ENCODE measurements at places on chromosomes 2 and 18.

- no peak for DNase-seq
Observed at GRCh38 chr2:160876765-160877164, 283.5 kb upstream of the TANK start.

GRCh38 chr18:10659594-10659993 lies 133.8 kb downstream of the NAPG start:
- no peak for DNase-seq

DNA sequence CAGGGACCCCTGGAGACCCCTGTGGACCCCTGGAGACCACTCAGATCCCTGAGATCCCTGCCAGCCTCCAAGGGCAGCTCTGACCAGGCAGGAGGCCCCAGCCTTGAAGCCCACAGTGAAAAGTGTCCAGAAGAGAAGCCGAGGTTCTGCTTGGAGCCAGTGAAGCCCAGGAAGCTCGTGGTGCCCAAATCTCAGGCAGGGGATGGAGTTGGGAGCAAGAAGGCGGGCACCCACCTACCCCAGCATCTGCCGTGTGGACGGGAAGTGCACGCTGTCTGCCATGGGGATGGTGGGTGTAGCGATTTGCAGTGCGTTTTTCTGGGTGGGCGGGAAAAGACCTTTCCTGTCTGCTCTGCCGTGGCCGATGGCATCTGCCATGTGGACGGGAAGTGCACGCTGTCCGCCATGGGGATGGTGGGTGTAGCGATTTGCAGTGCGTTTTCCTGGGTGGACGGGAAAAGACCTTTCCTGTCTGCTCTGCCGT lies 120.6 kb upstream of the CTDP1 start:
- DNase-seq, result no peak

DNA sequence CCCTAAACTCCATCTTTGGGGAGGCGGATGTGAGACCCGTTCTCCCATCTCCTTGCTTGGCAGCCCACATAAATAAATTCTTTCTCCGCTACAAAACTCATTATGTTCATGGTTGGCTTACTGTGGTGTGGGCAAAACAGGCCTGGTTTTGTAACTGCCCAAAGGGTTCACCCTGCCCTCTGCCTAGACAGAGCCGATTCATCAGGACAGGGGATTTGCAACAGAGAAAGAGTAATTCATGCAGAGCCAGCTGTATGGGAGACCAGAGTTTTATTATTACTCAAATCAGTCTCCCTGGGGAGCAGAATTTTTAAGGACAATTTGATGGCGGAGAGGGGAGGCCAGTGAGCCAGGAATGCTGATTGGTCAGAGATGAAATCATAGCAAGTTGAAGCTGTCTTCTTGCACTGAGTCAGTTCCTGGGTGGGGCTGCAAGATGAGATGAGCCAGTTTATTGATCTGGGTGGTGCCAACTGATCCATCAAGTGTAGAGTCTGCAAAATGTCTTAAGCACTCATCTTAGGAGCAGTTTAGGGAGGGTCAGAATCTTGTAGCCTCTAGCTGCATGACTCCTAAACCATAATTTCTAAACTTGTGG lies 8.4 kb upstream of the RNF125 start:
- no peak for DNase-seq

DNA sequence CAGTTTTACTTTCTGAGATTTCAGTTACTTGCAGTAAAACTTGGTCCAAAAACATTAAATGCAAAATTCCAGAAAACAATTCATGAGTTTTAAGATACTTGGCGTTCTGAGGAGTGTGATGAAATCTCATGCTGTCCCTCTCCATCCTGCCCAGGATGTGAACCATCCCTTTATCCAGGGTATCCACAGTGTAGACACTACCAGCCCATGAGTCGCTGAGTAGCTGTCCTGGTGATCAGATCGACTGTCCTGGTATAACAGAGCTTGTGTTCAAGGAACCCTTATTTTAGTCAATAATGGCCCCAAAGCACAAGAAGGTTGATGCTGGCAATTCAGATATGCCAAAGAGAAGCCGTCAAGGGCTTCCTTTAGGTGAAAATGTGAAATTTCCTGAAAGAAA lies 3.2 kb downstream of the SP100 start:
- DNase-seq, result no peak

GRCh38 chr18:31061945-31062344 lies 19.4 kb upstream of the DSC3 start:
- DNase-seq, result no peak

DNA sequence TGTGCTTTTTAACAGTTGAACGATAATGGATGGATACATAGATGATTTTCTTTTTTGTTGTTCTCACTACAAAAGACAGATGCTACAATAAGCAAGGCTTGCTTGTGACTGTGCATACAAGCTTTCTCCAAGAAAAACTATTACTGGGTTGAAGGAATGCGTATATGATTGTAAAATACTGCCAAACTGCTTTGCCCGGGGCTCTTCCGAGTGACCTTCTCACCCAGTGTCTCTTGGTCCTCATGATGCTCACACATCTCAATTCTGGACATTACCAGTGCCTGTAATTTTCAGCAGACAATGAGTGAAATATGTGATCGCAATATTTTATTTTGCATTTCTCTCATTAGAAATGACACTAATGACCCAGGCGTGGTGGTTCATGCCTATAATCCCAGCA lies 35.9 kb downstream of the INPP5D start:
- no peak for DNase-seq

DNA sequence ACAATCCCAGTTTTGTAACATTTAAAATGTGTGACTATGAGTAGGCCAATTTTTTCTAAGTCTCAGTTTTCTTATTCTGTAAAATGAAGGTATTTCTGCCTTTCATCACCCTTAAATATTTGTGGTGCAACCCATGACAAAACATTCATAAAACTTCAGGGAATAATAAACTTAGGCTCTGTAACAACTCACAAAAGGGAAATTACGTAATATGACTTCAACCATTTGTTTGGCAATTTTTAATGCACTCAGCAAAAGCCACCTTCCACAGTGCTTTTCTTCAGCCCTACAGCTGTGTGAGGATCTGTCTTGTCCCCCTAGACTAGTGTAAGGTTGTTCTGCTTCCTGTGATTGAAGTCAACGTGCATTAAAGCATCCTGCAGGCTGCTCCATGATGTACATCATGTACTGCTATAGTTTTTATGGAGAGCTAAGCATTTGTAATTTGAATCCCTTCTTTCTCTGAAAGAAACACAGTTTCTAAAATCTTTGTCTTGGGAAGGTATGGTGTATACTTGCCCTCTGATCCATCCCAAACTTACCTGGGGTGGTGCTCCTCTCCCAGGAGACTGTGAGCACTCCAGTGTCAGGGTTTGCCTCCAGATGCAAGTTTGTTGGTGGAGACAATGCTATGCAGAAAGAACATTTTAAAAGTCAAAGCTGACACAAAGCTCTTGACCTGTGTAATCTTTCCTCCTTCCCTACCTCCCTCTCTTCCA lies 39.1 kb downstream of the FN1 start:
- DNase-seq, result no peak

- DNase-seq, result no peak
Observed at GRCh38 chr2:15776629-15776919, 163.8 kb upstream of the MYCN start.

DNA sequence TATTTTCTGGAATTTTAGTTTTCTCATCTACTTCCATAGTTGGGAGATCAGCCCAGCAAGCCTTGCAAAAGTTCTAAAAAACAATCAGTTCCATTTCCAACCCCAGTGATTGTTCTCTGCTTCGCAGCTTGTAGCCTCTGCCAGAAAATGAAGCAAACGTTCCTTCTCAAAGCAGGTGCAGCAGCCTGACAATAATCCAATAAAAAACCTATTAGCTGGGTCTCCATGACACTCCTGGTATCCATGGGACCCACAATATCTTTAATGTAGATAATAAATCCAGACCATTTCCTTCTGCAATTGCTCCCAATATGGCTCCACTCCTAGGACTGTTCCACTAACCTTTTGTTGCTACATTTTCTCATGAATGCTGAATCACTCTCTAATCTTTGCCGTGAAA lies 140.8 kb upstream of the SETBP1 start:
- DNase-seq, result no peak

- DNase-seq, result no peak
Observed at GRCh38 chr2:17628349-17629261, 88.1 kb downstream of the VSNL1 start.

GRCh38 chr18:76989647-76990190 lies 142.9 kb downstream of the MBP start:
- DNase-seq, result no peak

GRCh38 chr18:56468396-56468795 lies 170.0 kb downstream of the TXNL1 start:
- no peak for DNase-seq

DNA sequence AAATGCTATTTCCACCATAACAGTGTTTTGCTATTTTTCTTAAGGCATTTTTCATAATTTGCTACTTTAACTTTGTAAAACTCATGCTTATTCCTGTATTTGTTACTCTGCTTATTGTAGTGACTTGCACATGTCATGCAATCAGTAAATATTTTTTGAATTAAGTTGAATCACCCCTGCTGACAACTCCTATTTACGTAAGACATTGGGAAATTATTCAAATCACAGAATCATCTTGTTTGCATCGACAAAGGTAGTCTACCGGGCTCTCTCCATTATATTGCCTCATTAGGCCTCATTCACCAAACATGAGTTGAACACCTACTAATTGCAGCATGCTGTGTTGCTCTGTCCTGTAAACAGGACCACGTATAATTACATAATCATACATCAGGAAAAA lies 478.5 kb upstream of the ZEB2 start:
- no peak for DNase-seq

GRCh38 chr2:229244975-229245374 lies 26.1 kb downstream of the PID1 start:
- no peak for DNase-seq

GRCh38 chr2:210072922-210073509 lies 70.6 kb downstream of the RPE start:
- DNase-seq, result no peak

- DNase-seq, result no peak
Observed at GRCh38 chr2:66522611-66523376, 87.9 kb downstream of the MEIS1 start.

DNA sequence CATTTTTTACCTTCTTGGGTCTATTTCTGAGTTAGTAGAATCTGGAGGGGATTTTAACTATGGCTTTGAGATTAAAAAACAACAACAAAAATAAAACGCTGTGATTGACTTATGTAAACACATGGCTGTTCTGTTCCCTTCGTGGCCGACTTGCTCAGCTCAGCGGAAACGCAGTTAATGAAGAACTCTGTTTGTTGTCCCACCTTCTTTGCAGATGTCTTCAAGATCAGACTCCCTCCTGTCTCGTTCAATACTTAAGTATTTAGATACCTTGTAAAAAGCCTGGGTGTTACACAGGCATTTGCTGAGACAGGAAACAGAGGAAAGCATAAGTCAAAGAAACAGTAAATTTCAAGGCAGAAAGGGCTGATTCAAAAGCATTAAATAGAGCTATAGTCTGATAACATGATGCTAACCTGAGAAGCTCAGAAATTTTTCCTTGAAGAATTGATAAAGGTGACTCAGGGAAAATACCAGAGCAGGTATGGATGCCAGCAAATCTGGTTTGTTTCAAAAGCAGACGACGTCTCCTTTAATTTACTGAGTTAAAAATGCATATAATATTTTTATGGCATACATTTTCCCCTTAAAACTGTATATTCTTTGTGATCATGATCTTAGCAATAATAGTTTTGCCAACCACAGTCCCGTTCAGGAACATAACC lies 21.7 kb upstream of the POLI start:
- no peak for DNase-seq

DNA sequence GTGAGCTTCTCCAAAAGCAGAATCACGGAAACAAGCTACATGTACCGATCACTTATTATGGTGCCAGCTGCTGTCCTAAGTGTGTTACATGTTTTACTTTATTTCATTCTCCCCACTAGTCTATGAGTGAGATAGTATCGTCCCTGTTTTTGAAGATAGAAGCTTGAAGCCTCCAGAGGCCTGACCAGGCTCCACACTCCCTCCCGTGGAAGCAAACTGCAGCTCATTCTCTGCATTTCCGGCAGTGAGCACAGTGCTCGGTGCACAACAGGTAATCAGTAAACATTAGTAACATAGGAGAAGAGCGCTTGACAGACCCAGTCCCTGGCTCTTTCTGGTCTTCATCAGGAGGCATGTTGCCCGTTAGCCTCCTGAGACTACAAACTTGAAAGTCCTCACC lies 72.9 kb downstream of the ZBTB7C start:
- no peak for DNase-seq
